ENCODE measurements at places on chromosomes 3 and 15. TPM values are rescaled to one million over a fixed set of nuclear protein-coding genes. Genes with fewer than 3 reads are reported as not detected.

DIS3L gene
- total RNA-seq: 26.7 TPM

ZPLD1 gene
- 0.28 TPM for total RNA-seq

FBXO22 gene
- 77.2 TPM for total RNA-seq

HRG gene
- total RNA-seq: under 0.01 TPM

DPPA2 gene
- total RNA-seq: not detected

ANKRD34C gene
- not detected for total RNA-seq

EXD1 gene
- total RNA-seq: not detected

CRYBG3 gene
- 45.2 TPM for total RNA-seq

All from smooth muscle cell of bladder (primary cell).